ENCODE measurements at places on chromosomes 11 and 22. TPM values are rescaled to one million over a fixed set of nuclear protein-coding genes. Genes with fewer than 3 reads are reported as not detected.

FGF4 gene
- not detected for total RNA-seq

SYT8 gene
- total RNA-seq, result not detected

CD6 gene
- not detected for total RNA-seq

SLC25A18 gene
- not detected for total RNA-seq

PAMR1 gene
- total RNA-seq, result 0.32 TPM

SCGB1C1 gene
- not detected for total RNA-seq

HTR3A gene
- total RNA-seq, result not detected

UBQLNL gene
- total RNA-seq, result not detected

ASPHD2 gene
- 9.3 TPM for total RNA-seq

OR8G1 gene
- total RNA-seq, result not detected

MMP12 gene
- not detected for total RNA-seq

SMTNL1 gene
- total RNA-seq, result not detected

OR4C13 gene
- not detected for total RNA-seq

NEFH gene
- 0.97 TPM for total RNA-seq

ZDHHC8 gene
- 5.5 TPM for total RNA-seq

MRGPRF gene
- 0.30 TPM for total RNA-seq

BEST1 gene
- total RNA-seq, result under 0.01 TPM

CARD18 gene
- total RNA-seq, result not detected

PGA4 gene
- not detected for total RNA-seq

MS4A6E gene
- not detected for total RNA-seq

TRIM49C gene
- not detected for total RNA-seq
